ENCODE measurements at places on chromosomes 2 and 18.

GRCh38 chr18:37561986-37562385 lies 3.6 kb downstream of the CELF4 start:
- DNase-seq, result no peak

DNA sequence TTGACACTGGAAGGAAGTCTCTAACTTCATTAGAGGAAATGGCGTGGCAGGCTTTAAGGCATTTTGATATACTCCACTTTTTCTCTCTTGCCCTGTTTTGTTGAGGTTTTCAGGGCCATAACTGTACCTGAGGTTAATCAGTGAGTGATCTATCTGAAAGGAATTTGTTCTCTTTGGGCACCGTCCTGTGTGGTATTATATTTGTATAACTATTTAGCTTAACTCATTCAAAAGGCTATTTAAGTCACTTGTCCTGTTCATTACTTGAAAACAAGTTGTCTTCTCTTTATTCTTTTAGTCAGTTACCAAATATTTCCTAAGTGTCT lies 180.4 kb downstream of the NEDD4L start:
- no peak for DNase-seq

- no peak for DNase-seq
Measured at GRCh38 chr2:189854187-189854586, 69.9 kb downstream of the PMS1 start.

DNA sequence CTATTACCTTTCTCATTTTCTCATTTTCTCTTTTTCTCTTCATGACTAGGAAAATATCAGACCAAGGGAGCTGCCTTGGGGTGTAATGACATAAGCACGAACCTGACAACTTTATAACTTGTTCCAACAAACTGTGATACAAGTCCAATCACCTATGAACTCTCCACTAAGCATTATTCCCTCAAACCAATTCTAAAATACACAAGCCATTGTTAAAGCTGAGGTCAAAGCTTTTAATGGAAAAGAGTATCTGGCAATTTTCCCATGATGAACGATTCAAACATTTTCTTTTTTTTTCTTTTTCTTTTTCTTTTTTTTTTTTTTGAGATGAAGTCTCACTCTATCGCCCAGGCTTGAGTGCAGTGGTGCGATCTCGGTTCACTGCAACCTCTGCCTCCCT lies 48.4 kb upstream of the NARS1 start:
- no peak for DNase-seq

DNA sequence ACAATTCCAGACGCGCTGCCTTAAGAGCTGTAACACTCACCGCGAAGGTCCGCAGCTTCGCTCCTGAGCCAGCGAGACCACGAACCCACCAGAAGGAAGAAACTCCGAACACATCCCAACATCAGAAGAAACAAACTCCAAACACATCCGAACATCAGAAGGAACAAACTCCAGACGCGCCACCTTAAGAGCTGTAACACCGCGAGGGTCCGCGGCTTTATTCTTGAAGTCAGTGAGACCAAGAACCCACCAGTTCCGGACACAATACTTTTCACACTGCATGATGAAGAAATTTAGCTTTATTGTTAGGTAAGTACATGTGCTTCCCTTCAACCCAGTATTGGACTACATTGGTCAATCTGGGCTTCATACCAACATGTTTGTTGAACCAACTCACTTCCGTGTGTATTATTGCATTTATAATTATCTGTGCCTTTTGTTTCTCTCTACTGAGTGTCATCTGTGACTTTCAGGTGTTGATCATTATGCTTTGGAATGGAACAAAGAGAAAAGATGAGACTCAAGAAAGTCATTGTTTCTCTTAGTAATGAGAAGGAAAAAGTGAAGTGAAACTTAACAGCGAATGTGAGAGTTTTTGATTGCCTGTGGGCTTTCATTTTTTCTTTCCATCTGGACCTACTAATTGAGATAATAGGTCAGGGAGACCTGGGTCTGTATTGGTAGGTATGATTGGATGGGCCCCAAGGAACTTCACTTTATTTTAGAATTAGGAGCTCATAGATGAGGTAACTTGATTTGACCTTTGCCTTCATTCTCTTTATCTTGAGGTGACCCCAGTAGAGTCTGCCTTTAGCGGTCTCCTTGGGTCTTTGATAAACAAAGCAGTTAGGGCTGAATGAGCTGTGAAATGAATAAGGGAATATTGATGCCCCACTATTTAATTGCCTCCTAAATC lies 76.1 kb upstream of the CAVIN2 start:
- no peak for DNase-seq

- DNase-seq, result no peak
Measured at GRCh38 chr2:205836477-205837221, 154.3 kb downstream of the NRP2 start.

GRCh38 chr2:100270381-100271146 lies 51.7 kb downstream of the LONRF2 start:
- no peak for DNase-seq

DNA sequence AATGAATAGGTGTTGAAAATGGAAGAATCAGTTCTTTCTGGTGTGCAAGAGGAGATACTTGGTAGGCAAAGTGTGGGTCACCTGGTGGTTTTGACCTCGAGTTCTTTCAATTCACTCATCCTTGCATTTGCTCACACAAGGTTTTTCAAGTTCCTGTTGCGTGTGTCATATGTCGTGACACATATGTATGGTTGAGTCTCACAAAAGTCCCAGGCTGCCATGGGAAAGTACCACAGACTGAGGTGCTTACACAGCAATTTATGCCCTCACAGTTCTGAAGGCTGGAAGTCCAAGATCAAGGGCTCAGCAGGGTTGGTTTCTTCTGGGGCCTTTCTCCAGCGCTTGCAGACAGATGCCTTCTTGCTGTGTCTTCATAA lies 64.4 kb downstream of the NCK2 start:
- DNase-seq, result peak; percentile 38

DNA sequence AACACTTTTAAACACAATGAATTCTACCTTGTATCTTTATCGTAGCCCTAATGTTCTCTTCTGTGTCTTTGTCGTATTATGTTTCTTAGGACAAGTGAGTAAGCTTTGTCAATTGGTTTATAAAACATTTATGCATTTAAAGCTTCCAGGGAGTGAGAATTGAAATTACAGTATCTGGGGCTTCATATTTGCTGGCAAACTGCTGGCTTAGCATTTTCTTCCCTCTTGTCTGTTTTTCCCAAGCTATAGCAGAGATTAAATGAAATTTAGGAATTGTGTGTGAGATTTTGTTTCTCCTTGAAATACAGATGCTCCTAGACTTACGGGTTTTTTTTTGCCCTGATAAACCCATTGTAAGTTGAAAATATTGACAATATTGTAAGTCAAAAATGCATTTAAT lies 73.3 kb downstream of the FMNL2 start:
- DNase-seq, result no peak

- no peak for DNase-seq
Measured at GRCh38 chr2:216589791-216590190, 43.4 kb upstream of the IGFBP2 start.

- DNase-seq, result no peak
Measured at GRCh38 chr2:242085941-242086621, 216.6 kb downstream of the RTP5 start.

DNA sequence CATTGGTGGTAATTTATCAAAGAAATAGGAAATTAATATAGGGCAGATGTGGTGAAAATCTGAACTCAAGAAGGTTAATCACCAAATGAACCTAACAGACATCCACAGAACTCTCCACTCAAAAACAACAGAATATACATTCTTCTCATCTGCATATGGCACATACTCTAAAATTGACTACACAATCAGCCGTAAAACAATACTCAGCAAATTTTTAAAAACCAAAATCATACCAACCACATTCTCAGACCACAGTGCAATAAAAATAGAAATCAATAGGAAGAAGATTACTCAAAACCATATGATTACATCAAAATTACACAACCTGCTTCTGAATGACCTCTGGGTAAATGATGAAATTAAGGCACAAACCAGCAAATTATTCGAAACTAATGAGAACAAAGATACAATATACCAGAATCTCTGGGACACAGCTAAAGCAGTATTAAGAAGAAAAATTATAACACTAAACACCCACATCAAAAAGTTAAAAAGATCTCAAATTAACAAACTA lies 31.0 kb downstream of the RBM43 start:
- DNase-seq, result no peak

- DNase-seq, result no peak
Measured at GRCh38 chr18:78789850-78790249, 189.8 kb upstream of the SALL3 start.

GRCh38 chr2:162063281-162063680 lies 10.7 kb downstream of the DPP4 start:
- no peak for DNase-seq
